CD8-positive, alpha-beta T cell (primary cell): ENCODE measurements at places on chromosomes 11 and 22.

- DNase-seq: no peak
Measured at GRCh38 chr11:99333621-99334020, 312.9 kb downstream of the CNTN5 start.

GRCh38 chr11:124174001-124174583 lies 9.1 kb upstream of the OR10D3 start:
- DNase-seq: no peak

DNA sequence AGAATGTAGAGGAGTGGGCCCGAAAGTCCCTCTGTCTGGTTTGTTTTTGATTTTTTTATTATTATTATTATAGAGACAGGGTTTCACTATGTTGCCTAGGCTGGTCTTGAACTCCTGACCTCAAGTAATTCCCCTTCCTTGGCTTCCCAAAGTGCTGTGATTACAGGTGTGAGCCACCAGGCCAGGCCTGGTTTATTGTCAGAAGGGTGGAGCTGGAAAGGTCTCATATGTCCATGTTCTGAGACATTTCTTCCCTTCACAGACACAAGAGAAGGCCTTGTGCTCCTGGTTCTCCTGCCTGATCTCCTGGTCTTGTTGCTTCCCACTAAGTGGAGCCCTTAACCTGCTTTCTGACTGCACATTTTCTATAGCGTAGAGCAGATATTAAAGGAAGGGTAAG lies 46.0 kb upstream of the CLPB start:
- no peak for DNase-seq

- DNase-seq: no peak
Measured at GRCh38 chr22:23774114-23774921, 1.7 kb downstream of the MMP11 start.

DNA sequence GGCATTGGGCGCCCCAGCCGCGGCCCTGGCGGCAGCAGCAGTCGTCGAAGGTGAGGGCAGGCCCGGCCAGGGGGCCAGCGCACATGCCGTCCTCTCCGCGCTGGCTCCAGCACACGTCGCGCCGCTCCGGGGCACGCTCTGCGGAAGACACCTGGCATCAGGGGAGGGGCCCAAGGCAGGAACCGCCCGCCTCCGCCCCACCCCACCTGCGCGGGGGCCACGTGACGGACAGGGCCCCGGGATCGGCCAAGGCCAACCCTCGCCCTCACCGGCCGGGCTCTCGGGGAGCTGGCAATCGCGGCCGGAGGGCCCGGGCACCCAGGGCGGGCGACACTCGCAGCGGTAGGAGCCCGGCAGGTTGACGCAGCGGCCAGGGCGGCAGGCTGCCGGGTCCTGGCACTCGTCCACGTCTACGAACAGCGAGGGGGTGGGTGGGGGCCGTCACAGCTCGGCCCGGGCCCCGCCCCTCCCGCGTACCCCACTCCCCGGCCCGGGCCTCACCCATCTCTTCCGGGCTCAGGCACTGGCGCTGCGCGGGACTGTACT lies 14.9 kb downstream of the SCYL1 start:
- no peak for DNase-seq

DNA sequence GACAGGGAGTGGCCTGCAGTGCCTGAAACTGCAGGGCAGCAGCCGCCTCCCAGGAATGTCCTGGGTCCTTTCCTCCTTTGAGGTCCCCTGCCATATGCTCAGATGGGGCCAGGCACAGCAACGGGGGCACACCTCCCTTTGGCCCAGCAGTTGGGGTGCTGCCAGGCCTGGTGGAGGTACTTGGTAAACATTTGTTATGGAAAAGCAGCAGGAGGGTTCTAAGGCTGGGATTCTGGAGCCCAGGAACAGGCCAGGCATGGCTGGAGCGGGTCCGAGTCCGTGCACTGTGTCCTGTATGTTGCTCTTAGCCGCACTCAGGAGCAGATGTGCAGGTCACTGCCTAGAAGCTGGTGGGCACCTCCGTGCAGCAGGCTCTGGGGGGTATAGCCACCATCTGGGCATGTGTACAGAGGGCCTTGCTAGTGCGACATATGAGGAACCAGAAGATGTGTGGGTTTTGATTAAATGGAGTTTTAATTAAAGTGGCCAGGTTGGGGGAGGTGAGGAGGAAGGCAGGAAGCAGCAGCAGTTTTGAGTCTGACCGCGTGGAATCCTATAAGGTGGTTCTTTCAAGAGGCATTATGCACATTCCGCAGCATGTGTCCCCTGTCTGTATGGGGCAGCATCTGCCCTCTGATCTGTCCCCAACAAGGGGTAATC lies 1.5 kb downstream of the ADORA2A start:
- no peak for DNase-seq

DNA sequence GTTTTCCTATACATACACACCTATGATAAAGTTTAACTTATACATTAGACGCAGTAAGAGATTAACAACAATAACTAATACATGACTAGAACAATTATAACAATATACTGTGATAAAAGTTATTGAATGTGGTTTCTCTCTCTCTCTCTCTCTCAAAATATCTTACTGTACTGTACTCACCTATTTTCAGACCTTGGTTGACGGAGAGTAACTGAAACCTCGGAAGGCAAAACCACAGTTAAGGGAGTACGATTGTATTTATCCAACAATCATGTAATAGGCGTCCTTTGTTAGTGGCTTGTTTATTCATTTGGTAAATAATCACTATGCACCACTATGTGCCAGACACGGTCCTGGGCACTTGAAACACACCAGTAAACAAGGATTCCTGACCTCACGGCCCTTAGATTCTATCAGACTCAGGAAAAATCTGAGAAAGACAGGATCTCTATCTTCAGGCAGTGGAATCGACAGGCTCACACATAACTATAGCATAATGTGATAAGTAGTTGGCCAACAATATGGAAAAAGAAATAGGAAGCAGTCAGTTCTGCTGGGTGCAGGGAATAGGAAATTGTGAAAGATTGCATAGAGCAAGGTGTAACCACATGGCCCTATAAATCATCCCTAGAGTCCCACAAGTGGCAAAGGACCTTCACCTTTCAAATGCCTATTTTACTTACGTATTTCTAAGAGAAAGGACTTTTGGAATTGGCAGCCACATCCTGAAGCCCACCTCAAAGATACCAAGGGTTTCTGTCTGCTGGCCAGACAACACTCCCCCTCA lies 12.0 kb downstream of the ETS1 start:
- no peak for DNase-seq

GRCh38 chr11:32874132-32874531 lies 18.5 kb upstream of the QSER1 start:
- no peak for DNase-seq

- no peak for DNase-seq
Measured at GRCh38 chr11:15199693-15200092, 85.0 kb downstream of the INSC start.

GRCh38 chr11:95698676-95699557 lies 90.7 kb downstream of the FAM76B start:
- DNase-seq: no peak

DNA sequence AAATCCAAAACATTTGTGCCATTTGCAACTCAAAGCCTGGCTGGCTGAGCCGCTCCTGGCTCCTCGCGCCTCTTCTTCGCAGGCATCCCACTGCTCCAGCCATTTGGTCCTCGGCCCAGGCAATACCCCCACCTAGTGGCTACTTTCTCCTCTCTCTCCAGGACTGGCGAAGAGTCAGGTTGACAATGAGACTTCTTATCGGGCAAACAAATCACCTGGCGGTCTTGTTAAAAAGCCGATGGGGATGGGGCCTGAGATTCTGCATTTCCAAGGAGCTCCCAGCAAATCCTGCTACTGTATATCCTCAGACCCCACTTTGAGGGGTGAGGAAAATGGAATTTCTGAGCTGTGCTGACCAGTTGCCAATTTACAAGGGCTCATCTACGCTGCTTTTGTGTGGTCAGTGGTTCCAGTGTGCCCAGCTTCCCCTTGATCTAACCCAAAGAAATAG lies 89.0 kb downstream of the ISX start:
- DNase-seq: no peak

GRCh38 chr11:47688991-47689390 lies 26.2 kb downstream of the AGBL2 start:
- no peak for DNase-seq
